Thyroid gland (tissue), 4 donors: ENCODE measurements at places on chromosomes 2 and 18. TPM values are rescaled to one million over a fixed set of nuclear protein-coding genes. Genes with fewer than 3 reads are reported as not detected.
A peak's percentile ranks its signal among the peaks of the same experiment; 100 is the strongest.

DNA sequence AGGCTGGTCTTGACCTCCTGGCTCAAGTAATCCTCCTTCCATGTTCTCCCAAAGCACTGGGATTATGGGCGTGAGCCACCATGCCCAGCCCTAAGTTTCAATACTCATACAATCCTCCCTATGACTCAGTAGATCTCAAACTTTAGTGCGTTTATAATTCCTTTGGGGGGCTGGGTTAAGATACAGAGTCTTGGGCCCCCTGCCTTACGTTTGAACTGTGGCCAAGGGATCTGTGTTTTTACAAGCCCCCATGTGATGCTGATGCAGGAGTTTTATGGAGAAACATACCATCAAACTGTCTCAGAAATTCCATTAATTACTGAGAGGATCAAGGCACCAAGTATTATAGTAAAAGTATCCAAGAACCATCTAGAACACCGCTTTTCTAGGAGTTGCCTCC lies 38.2 kb upstream of the FAM136A start:
- no peaks in the 10 kb centered on the region for H3K27me3 ChIP-seq
- DNase-seq, result no peak
- no peaks in the 10 kb centered on the region for H3K36me3 ChIP-seq
- H3K4me1 ChIP-seq, result no peaks in the 10 kb centered on the region

DNA sequence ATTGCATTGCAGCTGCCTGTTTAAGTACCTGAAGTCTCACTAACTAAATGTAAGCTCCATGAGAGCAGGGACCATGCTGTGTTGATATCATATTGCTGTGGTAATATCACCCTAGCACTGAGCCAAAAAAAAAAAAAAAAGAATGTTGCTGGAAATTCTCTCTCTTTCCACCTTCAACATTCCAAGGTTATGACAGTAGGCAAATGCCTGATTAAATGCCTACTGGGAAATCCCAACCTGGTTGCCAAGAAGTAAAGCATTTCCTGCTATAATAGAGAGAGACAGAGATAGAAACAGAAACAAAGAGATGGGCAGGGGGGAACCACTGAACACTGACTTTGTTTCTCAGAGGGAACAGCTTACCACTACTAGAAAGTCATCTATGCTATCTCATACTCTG lies 1604.2 kb downstream of the LRP1B start:
- H3K4me3 ChIP-seq, result no peak overlapping the region
- H3K27ac ChIP-seq, result no peak overlapping the region
- H3K27me3 ChIP-seq, result no peaks in the 10 kb centered on the region
- DNase-seq, result no peak
- no peaks in the 10 kb centered on the region for H3K36me3 ChIP-seq

- H3K4me3 ChIP-seq, result no peak overlapping the region
- H3K36me3 ChIP-seq, result no peaks in the 10 kb centered on the region
- no peak overlapping the region for H3K27ac ChIP-seq
- H3K4me1 ChIP-seq, result no peaks in the 10 kb centered on the region
- H3K27me3 ChIP-seq, result no peaks in the 10 kb centered on the region
Observed at GRCh38 chr2:65000644-65001043, 11.4 kb downstream of the SLC1A4 start.

DNA sequence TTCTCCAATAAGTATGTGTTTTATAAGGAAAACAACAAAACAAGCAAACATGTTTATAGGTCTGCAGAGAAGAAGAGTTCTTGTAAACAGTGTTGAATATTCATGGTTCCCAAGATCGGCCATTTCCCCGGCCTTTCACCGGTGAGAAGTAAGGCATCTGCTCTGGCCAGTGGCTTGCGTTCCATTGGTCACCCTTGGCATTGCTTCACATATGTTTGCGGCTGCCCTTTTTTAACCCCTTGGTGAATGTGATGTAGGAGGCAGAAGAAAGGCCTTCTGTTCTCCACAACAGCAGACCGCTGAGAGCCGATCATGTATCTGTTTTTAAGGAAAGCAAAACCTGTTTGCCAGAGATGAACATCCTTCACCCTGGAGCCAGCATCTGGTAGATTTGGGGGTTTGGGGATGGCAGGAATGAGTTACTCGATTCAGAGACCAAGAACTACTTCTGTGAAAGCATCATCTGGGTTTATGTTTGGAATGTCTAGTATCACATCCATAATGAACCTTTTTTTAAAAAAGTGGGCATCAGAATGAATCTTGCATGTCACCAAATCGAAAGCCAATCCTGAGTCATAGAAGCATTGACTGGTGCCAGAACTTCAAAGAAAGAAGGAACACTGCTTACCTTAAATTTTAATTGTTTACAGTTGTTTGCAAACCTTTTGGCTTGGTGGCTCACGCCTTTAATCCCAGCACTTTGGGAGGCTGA lies 112.3 kb downstream of the AGAP1 start:
- no peaks in the 10 kb centered on the region for H3K27me3 ChIP-seq
- no peak for DNase-seq
- H3K4me1 ChIP-seq, result no peaks in the 10 kb centered on the region
- no peaks in the 10 kb centered on the region for H3K36me3 ChIP-seq
- H3K4me3 ChIP-seq, result no peak overlapping the region

- H3K4me3 ChIP-seq, result no peak overlapping the region
- no peaks in the 10 kb centered on the region for H3K27me3 ChIP-seq
- no peaks in the 10 kb centered on the region for H3K4me1 ChIP-seq
- no peak for DNase-seq
- no peak overlapping the region for H3K27ac ChIP-seq
- no peaks in the 10 kb centered on the region for H3K36me3 ChIP-seq
Observed at GRCh38 chr2:238879043-238879442, 31.2 kb downstream of the TWIST2 start.

GRCh38 chr2:64094663-64095382 lies 49.4 kb downstream of the PELI1 start:
- peaks cover 7% of the 10 kb centered on the region for H3K36me3 ChIP-seq
- no peak overlapping the region for H3K4me3 ChIP-seq
- H3K4me1 ChIP-seq, result no peaks in the 10 kb centered on the region
- no peaks in the 10 kb centered on the region for H3K27me3 ChIP-seq
- no peak overlapping the region for H3K27ac ChIP-seq
- DNase-seq, result no peak

DNA sequence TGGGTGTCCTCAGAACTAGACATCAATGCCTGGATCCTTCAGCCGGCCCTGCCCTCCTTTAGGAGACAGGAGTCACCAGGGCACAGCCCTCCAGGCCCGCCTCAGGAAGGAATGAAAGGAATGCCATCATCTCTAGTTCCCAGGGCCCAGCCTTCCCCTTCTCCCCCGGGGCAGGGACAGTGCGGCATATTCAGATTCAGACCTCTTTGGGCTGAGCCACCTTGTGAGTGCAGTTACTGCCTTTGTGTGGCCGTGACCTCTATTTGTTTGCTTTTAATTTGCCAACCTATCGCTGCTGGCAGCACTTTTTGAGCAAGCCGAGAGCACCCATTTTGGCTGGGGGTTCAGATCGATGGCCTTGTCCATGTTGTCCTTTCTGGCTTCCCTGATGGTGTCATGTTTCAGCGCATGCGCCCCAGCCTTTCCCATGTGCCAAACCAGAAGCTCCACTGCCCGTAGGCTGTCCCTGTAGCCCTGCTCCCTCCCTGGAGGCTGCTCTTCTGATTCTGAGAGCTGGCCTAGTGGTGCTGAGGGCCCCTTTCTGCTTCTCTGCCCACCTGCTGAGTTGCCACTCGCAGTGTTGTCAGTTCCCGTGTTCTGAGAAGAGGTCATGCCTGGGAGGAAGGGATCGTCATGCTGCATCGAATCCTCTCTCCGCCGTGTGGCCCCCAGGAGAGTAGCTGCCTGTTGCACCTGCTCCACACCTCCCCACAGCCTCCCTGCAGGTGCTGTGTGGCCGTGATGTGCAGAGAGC lies 10.9 kb downstream of the ANKRD23 start:
- peaks cover 39% of the 10 kb centered on the region for H3K36me3 ChIP-seq
- no peak overlapping the region for H3K4me3 ChIP-seq
- peak; percentile 94 for DNase-seq
- peak overlapping the region; percentile 81 for H3K27ac ChIP-seq
- H3K4me1 ChIP-seq, result peaks cover 23% of the 10 kb centered on the region

GRCh38 chr2:162729469-162729868 lies 109.1 kb downstream of the KCNH7 start:
- H3K36me3 ChIP-seq, result no peaks in the 10 kb centered on the region
- H3K4me3 ChIP-seq, result no peak overlapping the region
- no peak overlapping the region for H3K27ac ChIP-seq
- DNase-seq, result no peak
- no peaks in the 10 kb centered on the region for H3K4me1 ChIP-seq

GRCh38 chr2:106581328-106581727 lies 94.2 kb downstream of the CD8B2 start:
- no peaks in the 10 kb centered on the region for H3K27me3 ChIP-seq
- no peak overlapping the region for H3K27ac ChIP-seq
- DNase-seq, result no peak
- H3K4me1 ChIP-seq, result peaks cover 9% of the 10 kb centered on the region

DNA sequence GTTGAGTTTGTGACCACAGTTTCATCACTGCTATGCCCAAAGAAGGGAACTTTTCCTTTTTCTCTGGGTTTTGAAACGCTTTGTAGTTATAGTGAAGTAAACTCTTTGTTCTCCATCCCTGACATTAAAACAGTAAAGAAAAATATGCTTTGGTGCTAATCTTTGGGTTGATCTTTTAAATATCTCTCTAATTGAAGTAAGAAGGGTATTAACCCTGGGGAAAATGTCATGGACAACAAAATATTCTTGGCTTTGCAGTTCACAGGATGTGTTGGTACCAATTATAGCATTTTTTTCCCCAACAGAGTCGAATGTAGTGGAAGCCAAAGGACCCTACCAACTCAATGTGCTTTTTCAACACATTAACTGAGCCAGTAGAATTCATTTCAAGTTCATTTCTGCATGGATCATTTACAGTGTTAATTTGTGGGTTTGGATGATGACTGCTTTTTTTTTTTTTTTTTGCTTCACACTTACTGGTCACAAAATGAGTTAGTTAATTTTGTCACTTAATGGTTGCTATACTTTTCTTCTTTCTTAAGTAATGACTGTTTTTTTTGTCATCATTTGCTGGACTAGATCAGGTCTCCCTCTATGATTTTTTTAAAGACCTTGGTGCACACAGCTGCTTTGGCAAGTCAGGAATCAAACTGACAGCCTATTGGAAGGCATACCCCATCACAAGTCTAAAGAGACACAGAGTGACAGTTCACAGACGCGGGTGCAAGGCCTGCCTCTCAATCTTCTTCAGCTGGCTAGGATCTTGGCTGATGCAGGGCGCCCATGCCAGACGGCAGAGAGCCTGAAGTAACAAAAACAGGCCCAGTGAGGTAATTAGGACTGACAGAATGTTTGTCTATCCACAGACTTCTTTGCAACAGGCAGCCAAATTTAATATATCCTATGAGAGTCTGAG lies 98.8 kb upstream of the MMADHC start:
- no peak overlapping the region for H3K27ac ChIP-seq
- H3K36me3 ChIP-seq, result no peaks in the 10 kb centered on the region
- no peaks in the 10 kb centered on the region for H3K27me3 ChIP-seq
- no peak overlapping the region for H3K4me3 ChIP-seq
- DNase-seq, result peak; percentile 3
- H3K4me1 ChIP-seq, result no peaks in the 10 kb centered on the region

The AKAIN1 gene
- not detected for total RNA-seq

The NEU2 gene
- total RNA-seq, result not detected

The ERBB4 gene
- 21.0 TPM for total RNA-seq

The RSAD2 gene
- total RNA-seq, result 1.9 TPM

The MERTK gene
- 23.5 TPM for total RNA-seq

The PSTPIP2 gene
- 3.8 TPM for total RNA-seq

The TRIM43 gene
- not detected for total RNA-seq

The MC4R gene
- not detected for total RNA-seq

The MFSD2B gene
- total RNA-seq, result not detected

The DPP4 gene
- total RNA-seq, result 3.0 TPM

The HJURP gene
- 0.38 TPM for total RNA-seq

The ALLC gene
- not detected for total RNA-seq
